ENCODE measurements at places on chromosomes 7 and 10.

DNA sequence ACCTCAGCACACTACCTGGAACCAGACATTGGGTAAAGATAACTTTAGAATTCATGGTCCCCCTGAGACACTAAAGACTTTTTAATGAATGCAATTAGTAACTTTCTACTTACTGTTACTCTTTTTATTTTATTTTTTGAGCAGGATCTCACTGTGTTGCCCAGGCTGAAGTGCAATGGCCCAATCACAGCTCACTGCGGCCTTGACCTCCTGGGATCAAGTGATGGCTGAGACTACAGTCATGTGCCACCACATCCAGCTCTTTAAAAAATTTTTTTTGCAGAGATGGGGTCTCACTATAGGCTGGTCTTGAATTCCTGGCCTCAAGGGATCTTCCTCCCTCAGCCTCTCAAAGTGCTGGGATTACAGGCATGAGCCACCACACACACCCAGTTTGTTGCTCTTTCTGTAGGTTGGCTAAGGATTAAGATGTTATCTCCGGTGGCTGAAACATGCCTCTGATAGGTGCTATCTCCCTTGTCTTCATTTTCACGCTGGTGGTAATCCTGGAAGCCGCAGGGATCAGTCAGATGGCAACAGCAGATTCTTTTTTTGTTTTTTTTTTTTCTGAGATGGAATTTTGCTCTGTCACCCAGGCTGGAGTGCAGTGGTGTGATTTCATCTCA lies 128.3 kb downstream of the TCF7L2 start:
- DNase-seq: no peak

GRCh38 chr10:33120700-33121099 lies 162.7 kb upstream of the ITGB1 start:
- DNase-seq: no peak

GRCh38 chr10:124829447-124830115 lies 28.0 kb downstream of the ABRAXAS2 start:
- DNase-seq: no peak

DNA sequence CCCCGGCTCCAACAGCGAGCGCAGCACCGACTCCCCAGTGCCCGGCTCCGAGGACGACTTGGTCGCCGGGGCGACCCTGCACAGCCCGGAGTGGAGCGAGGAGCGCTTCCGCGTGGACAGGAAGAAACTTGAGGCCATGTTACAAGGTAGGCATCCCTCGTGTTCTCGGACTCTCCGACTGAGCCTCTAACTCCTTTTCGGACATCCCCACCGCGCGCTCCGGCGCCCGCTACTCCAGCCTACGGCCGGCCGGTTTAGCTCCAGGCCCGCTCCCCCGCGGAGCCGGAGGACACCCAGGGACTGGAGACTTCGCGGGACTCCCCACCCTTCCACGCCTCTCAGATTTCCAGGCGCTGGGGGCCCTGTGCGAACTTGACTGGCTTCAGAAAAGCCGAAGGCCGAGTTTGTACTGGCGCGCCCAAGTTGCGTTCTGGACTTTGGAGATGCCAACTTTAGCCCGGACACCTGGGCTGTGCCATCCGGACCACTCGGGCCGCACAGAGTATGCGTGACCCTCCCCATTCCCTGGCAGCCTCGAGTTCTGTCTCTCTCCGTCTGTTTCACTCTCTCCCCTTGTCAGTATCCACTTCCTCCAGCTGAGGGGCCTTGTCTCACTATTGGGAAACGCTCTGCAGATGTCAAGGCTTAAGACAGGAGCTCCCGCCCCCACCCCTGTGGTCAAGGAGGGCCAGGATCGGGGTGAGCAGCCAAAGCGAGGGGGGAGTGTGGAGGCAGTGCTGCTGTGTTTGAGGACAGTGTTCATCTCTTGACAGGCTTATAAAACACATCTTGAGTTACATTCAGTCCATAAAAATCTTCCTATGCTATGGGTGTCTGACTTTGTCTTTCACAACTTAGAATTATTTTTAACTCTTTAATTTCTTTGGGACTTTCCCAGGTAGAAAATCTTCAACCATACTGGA lies 777 bp downstream of the BICC1 start:
- DNase-seq: no peak

GRCh38 chr10:93288679-93289634 lies 193.2 kb downstream of the MYOF start:
- DNase-seq: peak; percentile 4

- DNase-seq: no peak
Observed at GRCh38 chr7:42106562-42106961, 130.4 kb downstream of the GLI3 start.

- DNase-seq: no peak
Observed at GRCh38 chr10:27743877-27744801, 1.5 kb downstream of the MKX start.

DNA sequence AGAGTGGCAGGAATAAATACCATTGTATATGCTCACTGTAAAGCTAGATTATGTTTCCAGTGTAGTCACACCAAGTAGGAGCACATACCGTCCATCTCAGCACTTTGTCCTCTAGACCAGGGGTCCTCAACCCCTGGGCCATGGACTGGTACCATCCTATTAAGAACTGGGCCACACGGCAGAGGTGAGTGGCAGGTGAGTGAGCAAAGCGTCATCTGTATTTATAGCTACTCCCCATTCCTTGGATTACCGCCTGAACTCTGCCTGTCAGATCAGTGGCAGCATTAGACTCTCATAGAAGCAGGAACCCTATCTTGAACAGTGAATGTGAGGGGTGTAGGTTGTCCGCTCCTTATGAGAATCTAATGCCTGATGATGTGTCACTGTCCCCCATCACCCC lies 735.3 kb downstream of the MAGI2 start:
- DNase-seq: no peak

DNA sequence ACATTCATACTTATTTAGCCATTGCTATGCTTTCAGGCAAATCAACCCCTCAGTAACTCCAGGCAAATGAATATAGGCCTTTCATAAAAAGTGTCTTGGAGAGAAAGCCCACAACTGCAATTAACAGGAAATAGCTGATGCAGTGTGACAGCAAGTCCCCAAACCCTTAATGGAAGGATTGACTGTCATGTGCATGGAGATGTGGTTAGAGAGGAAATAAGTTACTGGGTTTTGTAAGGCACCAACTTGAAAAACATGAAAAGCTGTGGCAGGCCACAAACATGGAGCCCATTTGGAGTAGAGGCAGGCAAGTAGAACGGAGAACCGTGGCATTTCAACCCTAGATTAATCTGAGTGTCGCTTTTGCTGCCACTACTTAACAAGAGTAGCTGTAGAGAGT lies 549.4 kb upstream of the C7orf33 start:
- DNase-seq: no peak

- DNase-seq: no peak
Observed at GRCh38 chr10:19480353-19480752, 335.9 kb upstream of the PLXDC2 start.

GRCh38 chr10:11163780-11164550 lies 146.3 kb downstream of the CELF2 start:
- DNase-seq: no peak

GRCh38 chr7:72751978-72752377 lies 76.0 kb downstream of the TYW1B start:
- no peak for DNase-seq

DNA sequence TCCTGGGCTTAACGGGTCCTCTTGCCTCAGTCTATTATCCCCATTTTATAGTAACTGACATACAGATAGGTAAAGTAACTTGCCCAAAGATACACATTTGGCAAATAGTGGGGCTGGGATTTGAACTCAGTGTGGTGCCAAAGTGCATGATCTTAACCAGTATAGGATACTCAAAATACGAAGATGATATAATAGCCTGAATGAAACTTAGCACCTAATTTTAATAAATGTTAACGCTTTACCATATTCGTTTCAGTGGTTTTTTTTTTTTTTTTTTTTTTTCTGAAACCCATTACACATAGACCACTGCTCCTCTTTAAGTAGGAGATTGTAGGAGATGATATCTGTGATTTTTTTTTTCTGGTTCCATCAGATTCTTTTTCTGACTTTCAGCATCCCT lies 21.4 kb downstream of the ACTR3B start:
- DNase-seq: no peak

DNA sequence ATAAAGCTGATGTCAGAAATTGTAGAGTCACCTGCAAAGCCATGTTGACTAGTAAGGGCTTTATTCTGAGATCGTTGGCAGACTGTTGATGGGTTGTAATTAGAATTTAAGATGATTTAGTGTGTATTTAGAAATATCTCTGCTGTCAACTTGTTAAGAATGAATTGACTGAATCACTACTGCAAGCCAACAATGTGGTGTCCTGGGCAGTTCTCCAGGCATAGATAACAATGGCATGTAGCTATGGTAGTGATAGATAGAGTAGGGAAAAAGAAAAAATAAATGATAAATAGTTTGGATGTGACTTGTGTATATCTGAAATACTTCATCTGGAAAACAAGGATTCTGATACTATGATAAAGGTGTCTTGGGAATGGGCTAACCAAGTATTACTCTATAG lies 640.2 kb downstream of the ARL4A start:
- no peak for DNase-seq

DNA sequence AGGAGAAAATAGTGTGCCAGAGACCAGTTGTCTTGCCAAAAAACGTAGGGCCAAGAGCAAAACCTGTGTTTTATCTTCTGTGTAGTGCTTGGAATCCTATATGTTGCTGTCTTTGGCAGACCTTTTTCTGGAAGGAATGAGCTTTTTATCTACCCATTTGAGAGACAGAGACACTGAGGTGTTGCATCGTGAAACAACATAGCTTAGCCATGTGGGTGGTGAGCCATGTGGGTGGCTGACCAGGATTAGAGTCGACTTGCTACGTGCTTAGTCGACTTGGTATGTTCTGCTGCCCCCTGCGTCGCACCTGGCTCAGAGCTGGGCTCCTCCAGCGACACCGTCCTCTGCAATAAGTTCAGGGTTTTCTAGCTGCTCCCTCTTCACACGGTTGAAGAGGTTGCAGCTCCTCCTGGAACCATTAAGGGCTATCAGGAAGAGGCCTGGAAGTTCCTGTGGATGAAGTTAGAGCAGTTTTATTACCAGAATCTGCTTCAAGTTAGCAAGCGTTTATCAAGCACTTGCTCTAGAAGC lies 175.8 kb downstream of the SH2D4B start:
- no peak for DNase-seq

DNA sequence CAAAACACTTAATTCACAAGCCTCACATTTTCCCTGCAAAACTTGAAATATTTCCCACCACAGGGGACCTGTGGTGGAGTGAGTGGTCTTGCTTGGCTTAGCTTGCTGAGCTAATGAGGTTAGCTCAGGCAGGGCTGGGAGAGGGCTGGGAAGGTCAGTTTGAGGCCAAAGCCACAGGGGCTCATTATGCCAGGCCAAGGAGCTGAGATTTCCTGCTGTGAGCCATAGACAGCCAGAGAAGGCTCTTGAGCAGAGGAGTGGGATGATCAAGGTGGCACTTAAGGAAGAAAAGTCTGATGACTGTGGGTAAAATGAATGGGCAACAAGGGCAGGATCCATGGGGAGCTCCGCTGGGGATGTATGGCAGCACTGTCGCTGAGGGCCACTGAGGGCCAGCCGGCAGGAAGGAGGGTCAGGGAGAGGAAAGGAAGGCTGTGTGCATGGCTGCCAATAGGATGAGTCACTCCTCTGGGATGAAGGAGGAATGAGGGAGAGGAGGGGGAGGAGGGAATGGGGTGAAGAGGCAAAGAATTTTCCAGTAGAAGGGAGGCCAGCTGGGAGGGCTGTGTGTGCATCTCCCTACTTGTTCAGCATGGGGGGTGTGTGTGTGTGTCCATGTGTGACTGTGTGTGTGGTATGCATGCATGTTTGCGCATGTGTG lies 18.7 kb upstream of the ZNF488 start:
- DNase-seq: no peak

DNA sequence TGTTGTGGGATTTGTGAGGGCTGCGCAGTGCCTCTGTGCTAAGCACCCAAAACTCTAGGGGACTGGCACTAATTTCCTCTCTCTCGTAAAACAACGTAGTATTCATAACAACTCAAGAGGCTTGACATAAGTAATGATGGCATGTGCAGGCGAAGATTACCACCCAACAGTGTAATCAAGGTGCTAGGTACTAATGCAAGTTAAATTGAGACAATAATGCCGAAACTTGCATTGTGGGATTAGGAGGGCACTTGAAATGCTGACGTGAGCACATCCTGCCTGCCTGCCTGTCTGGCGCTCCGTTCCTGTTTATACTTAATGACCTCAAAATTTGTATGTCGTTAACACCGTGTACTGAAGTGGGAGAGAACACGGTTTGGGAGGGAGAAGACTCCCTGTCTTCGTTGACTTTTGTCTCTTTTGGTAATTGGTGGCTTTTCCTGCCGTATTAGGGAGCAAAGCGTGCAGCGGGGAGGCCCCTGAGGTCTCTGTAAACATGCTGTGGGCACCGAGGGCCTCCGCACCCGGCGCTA lies 139.0 kb downstream of the MGMT start:
- DNase-seq: no peak

DNA sequence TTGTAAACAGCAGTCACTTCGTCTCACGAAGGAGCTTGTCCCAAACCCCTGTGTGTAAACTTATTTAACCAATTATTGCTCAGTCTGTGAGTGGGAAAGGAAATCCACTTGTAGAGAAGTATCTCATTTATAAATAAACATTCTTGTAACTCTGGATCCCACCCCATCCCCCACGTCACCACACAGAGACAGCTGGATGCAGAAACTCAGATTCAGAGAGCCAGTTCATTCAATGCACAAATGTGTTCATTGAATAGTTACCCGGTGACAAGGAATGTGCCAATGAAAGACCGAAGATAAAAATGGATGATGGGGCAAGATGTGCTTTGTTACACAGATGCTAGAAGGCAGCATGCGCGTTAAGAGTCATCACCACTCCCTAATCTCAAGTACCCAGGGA lies 8.3 kb upstream of the OCM start:
- no peak for DNase-seq

DNA sequence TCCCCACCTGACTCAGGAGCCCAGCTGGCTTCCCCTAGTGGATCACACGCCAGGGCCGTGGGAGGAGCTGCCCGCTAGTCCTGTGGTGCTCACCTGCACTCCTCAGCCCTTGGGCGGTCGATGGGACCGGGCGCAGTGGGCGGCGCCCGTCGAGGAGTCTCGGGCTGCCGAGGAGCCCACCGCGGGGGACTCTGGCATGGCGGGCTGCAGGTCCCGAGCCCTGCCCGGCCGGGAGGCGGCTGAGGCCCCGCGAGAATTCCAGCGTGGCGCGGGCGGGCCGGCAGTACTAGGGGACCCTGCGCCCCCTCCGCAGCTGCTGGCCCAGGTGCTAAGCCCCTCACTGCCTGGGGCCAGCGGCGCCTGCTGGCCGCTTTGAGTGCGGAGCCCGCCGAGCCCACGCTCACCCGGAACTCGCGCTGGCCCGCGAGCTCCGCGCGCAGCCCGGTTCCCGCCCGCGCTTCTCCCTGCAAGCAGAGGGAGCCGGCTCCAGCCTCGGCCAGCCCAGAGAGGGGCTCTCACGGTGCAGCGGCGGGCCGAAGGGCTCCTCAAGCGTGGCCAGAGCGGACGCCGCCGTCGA lies 367.9 kb downstream of the TYW1 start:
- DNase-seq: no peak

DNA sequence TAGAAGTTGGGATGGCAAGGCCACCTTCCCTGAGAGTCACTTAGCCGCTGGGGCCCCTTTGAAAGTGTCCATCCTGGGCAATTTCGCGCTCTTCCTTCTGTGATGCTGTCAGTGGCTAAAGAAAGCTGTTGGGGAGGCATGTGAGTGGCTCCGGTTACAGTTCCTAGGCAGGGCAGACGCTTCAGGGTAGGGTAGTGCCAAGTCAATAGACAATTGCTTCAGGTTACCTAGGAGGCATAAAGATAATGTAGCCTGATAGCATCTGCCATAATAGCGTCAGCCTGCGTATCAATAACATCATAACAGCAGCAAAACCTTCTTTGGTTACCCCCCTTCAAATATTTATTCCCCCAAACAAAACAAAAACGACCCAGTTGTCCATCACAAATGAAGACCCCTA lies at the start of gene FAM107B:
Gene FAM107B, minus strand, starts transcription at position 101 of the 400 bp plus-strand sequence. CDS start 234 bp downstream, outside the sequence.
- no peak for DNase-seq

All from stimulated activated CD4-positive, alpha-beta T cell treated with anti-CD3 and anti-CD28 coated beads, TNF-alpha, amount 100 ng/mL, for 4 hours (primary cell).